ENCODE measurements at places on chromosomes 3 and 15.

GRCh38 chr3:143895805-143896204 lies 47.5 kb upstream of the SLC9A9 start:
- no peak for DNase-seq

GRCh38 chr3:13524979-13525669 lies 23.8 kb upstream of the FBLN2 start:
- DNase-seq = no peak

DNA sequence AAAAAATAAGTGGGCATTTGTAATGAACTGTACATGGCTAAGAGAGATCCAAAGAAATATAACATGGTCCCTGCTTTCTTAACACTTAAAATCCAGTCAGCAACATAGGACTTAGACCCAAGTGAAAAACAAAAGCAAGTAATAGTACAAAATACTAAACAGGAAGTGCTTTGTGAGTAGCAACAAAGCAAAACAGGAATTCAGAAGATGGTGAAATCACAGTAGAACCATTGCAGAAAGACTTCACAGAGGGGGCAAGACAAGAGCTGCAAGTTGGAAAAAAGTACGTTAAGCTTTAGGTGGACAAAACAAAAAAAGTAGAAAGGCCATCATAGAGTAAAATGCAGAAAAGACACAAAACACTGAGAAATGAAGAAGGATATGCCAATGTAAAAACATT lies 116.0 kb downstream of the TBC1D5 start:
- no peak for DNase-seq

- no peak for DNase-seq
These were observed 6.1 kb downstream of the ERICH6 start for GRCh38 chr3:150697646-150698045.

DNA sequence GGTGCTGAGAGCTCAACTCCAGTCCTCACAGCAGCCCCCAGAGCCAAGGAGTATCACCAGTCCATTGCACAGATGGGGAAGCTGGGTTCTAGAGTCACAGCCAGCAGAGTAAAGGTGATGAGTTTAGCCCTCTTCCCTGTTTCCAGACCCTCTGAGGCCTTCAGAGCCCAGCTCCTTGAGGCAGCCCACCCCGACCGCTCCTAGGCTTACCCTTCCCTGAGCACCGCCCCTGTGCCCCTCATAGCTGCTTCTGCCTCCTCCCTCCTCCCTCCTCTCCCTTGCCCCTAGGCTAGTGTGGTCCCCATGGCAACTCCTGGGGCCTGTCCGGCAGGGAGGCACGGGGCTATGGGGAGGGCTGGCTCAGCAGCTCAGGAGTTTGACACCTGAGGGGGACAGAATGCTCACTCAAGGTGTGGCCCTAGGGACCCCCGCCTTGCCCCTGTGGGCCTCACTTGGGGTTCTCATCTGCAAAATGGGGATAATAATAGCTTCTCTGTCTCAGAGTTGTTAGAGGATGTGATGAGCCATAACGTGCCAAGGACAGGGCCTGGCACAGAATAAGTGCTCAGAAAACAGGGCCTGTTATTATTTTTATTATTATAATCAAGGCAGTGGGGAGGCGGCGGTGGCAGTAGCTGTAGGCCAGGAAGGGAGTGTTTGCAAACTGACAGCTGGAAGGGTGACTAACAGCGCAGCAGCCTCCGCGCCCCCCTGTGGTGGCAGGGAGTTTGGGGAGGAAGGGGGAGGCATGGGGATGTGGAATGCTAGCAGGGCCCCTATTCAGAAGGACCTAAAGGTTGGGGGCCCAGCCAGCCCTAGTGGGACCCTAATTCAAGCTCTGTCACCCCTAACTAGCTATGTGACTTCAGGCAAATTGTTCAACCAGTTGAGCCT lies 11.5 kb downstream of the CSK start:
- DNase-seq = no peak

DNA sequence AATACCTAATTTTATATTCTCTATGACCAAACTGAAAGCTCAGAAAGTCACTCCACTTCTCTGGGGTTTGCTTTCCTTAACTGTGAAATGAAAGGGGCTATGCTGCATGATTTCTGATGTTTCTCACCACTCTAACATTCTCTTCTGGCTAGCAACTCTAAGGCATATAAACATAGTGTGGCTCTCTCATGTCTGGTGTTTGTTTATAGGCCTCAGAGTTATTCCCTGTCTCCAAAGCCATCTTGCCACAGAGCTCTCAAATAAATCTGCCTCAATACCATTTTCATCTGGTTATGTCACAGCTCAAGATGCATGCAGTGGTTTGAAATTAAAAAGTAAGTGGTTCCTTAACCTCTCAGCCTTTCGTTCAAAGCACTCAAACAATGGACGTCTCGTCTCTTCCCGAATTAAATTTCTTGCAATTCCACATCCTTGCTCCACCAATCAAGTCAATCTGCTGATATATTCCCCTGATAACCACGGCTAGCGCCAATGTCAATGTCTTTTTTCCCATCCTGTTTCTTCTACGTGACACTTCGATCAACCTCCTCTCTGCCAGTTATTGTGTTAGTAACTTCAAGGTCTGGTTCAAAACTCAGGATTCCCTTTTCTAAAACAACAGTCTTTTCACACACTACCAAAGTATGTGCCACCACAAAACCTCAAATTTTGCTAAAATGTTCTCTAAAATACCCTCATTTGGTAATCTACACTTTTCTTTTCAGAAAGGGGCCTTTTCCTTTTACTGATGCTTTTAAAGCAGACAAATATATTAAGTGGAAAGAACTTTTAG lies 16.0 kb downstream of the TOMM70 start:
- no peak for DNase-seq

- peak; percentile 29 for DNase-seq
These were observed 110.8 kb upstream of the ATP11B start for GRCh38 chr3:182682263-182683241.

GRCh38 chr3:74048699-74049098 lies 424.0 kb upstream of the PDZRN3 start:
- no peak for DNase-seq

GRCh38 chr15:64070965-64071851 lies 22.4 kb downstream of the CIAO2A start:
- no peak for DNase-seq

DNA sequence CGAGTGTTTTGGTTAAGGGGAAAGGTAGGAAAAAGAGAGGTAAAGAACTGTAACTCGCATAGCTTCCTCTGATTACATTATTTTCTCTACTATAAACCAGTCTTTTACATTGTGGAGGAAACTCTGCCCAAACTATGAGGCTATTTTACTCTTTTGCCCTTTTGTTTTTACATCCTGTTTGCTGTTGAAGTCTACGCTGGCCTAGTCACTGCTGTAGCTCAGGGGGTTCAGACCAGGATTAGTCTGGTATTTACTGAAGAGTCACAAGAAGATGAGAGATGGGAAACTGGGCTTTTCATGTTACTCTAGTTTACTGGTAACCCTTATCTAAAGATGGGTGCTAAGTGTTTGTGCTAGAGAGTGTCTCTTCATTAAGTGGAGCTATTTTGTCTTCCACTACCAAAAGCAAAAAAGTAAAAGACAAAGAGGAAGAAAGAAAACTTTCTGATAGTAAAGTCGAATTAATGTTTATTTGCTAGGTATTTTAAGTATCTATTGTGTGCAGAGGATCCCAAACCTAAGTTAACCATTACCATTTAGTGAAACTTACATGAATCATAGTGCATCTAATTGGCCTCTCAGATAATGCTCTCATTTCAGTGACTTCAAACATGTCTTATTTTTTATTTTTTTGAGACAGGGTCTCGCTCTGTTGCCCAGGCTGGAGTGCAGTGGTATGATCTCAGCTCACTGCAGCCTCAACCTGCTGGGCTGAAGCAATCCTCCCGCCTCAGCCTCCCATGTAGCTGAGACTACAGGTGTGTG lies 10.9 kb downstream of the RARB start:
- DNase-seq = no peak

DNA sequence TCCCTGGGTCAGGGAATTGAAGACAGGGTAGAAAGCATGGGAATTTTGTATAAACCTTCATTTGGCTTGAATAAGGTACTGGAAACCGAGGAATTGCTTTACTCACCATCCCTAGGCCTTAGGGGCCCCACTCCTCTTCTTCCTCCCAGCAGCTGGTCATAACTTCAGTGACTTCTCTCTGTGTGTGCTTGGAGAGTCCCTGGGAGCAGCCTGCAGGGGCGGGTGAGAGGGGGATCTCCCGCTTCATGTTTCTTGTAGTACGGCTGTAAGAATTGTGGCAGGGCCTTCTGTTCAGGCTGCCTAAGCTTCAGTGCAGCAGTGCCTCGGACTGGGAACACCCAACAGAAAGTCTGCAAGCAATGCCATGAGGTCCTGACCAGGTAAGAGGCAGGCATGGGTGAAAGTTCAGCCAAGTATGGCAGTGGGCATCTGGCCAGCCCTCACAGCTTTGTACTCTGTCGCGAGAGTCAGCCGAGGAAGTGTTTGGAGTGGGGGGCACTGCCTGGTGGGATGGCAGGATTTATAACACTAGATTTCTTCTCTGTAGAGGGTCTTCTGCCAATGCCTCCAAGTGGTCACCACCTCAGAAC lies 1.7 kb upstream of the DNAJC17 start:
- no peak for DNase-seq

GRCh38 chr3:9552252-9552999 lies 1.2 kb downstream of the LHFPL4 start:
- peak; percentile 1 for DNase-seq

DNA sequence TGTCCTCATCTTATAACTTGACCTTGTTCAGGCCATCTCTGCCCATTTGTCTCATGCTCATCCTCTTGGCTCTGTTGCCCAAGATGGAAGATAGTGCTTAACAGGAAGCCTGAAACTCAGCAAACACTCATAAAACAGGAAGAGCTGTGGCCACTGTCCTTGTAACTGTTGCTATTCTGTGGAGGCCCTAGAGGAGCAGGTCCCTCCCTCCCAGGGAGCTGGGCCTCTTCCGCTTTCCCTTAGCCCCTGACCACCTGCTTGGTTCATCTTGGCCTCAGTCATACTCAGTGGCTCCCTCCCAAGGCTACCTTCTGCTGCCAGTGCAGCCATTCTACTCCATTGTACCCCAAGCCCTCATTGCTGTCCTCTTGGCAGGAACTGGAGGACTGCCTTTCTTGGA lies 3.5 kb downstream of the MAPKAPK3 start:
- no peak for DNase-seq

- no peak for DNase-seq
These were observed 160.1 kb downstream of the ARRDC4 start for GRCh38 chr15:98120561-98120960.

DNA sequence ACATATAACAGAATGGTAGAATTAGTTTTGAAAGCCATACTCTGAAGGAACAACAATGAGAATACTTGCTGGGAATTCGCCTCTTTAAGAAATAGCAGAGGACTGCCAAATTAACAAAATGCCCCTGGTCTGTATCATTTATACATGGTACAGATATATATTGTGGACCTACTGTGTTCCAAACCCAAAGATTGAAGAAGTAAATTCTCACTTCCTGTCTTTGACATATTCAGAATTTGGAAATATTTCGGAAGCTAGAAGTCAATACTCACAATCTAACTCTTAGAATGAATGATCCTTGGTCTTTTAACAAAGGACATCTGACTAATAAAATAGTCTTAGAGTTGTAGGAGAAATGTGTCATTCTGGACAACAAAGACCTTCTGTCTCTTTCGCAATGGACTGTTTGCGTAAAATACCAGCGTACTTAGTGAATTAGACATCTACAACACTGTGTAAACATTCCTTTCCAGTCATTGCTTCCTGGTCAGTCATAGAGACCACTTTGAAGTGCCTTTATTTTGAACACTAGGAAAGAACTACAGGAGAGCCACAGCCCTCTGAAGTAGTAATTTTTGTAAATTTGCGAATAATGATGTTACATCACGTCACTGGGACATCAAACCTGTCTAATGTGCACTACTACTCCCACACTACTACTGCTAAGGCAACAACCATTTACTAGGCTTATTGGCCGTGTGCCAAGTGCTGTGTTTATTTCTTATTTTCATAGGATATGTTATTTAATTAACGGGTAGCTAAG lies 68.0 kb downstream of the CHL1 start:
- DNase-seq = no peak

GRCh38 chr3:69085168-69085832 lies 563 bp downstream of the ARL6IP5 start:
- no peak for DNase-seq

DNA sequence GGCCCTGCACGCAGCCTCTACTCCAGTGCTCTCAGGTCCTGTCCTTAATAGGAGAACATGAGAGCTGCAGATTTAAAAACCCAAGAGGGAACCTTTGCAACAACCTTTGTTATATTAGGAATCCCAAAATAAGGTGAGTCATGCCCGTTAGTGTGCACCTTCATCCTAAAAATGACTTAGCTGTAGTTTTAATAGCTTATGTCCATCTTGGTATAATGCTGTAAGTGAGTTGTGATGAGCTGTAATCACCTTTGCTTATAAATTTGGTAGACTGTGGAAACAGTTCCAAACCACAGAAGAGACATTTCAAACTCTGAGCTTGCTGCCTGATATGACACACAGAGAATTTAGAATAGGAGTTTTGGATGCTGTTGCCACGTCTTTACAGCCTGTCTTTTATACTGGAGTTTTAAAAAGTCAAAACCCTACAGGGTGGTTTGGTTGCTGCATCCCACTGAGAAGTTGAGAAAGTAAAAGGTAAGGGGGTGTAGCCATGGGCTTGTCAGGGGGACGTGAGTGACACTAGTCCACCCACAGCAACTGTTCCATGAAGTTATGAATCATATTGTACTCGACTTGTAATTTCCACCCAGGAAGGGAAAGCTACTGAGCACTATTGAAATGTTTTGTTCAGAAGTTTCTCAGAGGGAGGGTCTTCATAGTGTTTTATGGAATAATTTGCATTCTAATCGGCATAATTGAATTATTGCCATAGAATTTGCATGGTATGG lies 27.4 kb upstream of the CD47 start:
- DNase-seq = no peak

DNA sequence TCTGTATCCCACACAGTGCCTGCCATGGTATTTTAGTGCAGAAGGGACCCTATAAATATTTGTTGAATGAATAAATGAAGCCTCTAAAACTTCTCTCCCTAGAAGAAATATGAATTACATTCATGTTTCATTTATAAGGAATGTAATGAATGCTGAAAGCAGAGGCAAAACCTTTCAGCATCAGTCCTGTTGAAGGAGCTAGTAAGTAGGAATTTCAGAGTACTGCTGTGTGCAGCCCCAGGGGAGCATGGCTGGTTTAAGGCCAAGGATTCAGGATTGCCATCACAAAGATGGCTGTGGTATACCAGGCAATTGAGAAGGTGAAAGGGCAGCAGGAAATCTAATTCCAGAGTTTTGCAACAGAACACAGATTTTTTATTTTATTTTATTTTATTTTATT lies 1131.4 kb downstream of the IGSF11 start:
- DNase-seq = no peak

DNA sequence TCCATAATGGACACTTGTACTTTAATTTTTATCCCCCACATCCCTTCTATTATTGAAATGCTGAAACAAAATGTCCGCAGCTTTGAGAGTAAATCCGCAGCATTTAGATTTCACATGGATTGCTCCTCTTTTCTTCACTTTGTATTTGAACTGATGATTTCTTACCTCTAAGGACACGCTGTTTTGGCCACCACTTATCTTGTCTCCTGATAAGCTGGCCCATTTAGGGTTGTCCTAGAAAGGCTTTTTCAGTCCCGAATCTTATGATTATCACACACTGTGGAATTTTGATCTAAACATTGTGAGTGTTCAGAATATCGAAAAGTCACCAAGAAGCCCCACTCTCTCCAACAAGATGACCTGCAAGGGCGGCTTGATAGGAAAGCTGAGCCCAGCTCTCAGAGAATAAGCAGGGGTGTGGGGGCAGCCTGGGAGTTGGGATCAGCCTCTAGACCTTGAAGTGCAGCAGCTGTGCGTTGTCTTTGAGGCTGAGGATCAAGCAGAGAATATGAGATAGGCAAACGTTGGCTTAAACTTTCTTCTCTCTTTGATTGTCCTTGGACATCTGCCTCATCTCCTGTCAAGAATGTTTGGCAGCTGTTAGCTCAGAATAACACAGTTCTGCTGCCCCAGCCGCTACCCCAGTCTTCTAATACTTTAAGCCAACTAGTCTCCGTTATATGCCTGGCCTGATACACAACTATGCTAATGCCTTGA lies 399.7 kb upstream of the NR2F2 start:
- DNase-seq = no peak
